ENCODE measurements at places on chromosomes 12 and 14. TPM values are rescaled to one million over a fixed set of nuclear protein-coding genes. Genes with fewer than 3 reads are reported as not detected.

GRCh38 chr14:24880689-24881088 is 169.3 kb downstream of the STXBP6 start:
- DNase-seq = no peak

DNA sequence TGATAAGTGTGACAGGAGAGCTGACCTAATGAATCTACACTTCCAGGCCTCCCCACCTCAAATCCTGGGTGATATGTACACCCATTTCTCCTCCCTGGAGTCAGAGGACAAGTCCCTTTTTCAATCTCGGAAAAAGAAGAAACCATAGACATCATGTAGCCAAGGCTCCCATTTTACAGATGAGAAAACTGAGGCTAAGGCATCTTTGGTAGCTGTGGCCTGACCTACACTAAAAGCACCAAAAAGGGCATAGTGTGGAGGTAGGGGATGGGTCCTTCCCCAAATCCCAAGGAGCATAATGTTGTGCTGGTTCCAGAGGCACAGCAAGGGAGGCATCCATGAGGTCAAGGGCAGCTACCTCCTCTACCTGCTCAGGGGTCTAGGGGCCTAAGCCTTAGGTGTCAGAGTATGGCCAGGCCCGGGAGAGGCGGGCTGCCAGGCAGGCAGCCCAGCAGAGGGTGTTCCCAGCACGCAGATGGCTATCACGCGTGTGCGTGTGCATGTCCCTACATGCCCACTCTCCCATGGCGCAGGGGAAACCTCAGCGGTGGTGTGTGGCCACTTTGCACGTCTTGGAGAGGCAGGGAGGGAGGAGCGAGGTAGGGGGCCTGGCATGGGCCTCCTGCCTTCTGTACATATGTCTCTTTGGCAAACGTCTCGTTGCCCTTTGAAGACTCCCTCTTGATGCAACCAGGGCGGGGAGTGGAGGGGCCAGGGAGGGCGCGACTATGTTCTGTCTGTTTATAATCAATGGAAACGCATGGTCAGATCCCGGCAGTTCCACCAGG is 2.5 kb downstream of the PGF start:
- no peak for DNase-seq

DNA sequence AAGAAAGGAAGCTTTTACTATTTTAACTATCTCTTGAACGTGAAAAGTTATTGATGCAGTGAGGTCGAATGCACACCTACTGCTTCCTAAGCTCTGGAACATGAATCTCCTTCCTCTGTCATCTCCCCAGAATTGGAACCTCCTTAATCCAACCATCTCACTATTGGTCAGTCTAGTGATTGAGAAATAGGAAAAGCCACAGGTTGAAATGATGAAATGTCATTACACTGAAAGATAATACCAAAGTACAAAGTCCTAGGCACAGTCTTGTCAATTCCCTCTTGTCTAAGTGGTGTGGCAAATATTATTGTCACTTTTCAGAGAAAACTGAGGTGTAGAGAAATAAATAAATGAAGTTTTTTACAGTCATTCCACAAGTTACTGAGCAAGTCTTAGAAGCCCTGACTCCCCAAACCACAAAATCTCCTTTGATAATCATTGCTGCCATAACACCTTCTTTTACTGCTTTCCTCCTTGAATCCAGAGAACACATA is 19.5 kb upstream of the HIGD1C start:
- no peak for DNase-seq

GRCh38 chr12:12612358-12612757 is 682 bp downstream of the CREBL2 start:
- no peak for DNase-seq

SLC39A2 gene
- 0.29 TPM for total RNA-seq

OTOGL gene
- total RNA-seq = 8.8 TPM
